Choroid plexus epithelial cell (primary cell): ENCODE measurements at places on chromosomes 13 and 19.

DNA sequence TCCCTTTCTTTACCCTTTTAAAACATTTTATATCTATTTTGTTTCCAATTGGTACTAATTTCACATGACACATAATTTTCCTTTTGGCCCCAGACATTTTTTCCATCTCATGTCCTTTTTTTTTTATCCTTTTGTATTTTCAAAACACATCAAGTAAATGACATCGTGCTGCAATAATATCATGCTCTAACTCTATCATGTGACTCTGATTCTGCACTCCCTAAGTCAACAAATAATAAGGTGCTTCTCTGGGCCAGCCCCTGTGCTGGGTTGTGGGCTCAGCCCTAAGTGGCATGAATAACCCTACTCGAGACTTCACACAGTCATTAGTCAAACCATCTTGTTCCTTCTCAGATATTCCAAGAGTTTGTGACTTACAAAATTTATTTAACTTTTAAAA, 21.7 kb downstream of the NALCN start:
- DNase-seq, result no peak

DNA sequence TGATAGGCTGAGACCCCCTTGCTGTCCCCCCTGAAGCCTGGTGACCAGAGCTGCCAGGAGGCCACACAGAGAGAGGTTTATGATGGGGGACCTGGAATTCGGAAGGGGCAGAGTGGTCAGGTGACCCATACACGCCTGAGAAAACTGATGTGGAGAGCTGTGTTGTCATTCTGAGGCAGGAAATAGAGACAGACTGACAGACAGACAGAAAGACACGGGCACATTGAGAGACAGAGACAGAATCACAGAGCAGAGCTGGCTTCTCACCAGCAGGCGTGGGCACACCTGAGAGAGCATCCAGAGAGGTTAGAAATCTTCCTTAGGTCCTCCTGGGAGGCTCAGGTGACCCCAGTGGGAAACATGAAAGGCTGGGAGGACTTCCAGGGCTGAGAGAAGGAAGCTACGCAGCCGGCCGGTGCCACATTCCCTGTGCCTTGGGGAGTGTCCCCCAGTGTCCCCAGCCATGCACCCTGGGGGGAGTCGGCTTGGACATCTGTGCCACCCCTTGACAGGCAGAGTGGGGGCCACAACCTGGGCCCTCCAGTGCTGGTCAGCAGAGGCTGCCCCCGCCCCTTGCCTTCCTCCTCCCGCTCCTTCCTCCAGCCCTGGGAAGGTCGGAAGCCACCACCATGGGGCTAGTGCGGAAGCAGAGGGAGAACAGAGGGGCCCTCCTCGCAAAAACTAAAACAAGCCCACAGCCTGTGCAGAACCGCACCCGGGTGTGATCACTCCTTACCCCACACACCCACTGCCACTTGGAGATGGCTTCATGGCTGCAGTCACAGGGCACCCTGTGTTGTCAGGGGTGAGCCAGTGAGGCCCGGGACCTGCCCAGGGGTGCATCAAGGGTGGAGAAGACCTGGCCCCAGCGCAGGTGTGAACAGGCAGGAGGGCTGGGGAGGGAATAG, 2.2 kb downstream of the FFAR1 start:
- DNase-seq, result no peak

- DNase-seq, result peak; percentile 98
These were observed 23.6 kb downstream of the PROZ start for GRCh38 chr13:113182046-113182445.

DNA sequence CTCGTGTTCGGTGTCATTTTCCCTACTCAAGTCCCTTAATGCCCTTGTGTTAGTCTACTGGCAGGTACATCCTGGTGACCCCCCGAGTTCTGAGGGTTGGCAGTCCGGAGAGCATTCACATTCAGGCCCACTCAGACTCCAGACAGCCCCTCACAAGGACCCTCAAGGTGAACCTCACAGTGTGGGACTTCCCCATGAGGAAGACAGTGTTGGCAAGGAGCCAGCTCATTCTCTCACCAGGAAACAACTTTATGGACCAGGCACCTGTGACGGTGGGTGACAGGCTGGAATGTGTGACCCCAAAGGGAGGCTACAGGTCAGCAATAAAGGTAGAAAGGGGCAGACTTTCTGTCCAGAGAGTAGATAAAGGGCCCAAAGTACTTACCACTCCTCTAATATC, 24.5 kb downstream of the RDH8 start:
- DNase-seq, result no peak

DNA sequence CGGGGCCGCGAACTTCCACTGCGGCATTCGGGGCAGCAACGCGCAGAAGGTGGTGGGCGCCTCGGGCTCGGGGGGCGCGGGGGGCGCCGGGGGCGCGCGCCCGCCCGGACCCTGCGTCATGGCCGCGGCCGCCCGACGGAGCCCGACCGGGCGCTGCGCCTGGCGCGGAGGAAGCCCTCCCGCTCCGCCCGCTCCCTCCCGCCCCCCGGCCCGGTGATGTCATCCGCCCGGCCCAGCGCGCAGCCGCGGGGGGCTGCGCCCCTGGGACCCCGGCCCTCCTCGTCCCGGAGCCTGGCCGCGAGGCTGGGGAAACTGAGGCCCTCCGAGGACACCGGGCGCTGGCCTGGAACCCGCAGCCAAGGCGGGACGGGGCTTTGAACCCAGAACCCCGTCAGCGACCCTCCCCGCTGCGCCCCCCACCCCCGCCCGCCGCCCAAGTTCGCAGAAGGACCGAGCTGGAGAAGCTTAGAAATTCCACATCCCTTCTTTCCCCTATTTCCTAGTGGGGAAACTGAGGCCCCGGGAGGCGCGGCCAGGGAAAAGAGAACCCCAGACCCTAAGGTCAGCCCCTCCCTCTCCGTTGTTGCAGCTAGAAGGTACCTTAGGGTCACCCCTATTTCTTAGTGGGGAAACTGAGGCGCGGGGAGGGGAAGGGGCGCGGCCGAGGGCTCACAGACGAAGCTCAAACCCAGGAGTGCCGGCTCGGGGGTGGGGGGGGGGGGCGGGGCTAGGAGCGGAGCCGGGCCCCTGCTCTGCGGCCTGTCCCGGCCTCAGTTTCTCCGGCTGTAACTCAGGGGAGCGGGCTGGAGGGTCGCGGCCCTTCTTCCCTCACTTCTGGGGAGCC, at the start of gene SHC2:
Gene SHC2, minus strand, starts transcription at position 157 of the 844 bp plus-strand sequence. Its CDS starts 37 bp downstream, at position 120.
- DNase-seq, result no peak
